Endodermal cell (in vitro differentiated cells): ENCODE measurements at places on chromosomes 3 and 15. TPM values are rescaled to one million over a fixed set of nuclear protein-coding genes. Genes with fewer than 3 reads are reported as not detected.

- no peak for DNase-seq
These were observed 419.9 kb upstream of the RARB start for GRCh38 chr3:25007974-25008658.

- no peak for DNase-seq
These were observed 48.5 kb downstream of the CMTM6 start for GRCh38 chr3:32454111-32454510.

DNA sequence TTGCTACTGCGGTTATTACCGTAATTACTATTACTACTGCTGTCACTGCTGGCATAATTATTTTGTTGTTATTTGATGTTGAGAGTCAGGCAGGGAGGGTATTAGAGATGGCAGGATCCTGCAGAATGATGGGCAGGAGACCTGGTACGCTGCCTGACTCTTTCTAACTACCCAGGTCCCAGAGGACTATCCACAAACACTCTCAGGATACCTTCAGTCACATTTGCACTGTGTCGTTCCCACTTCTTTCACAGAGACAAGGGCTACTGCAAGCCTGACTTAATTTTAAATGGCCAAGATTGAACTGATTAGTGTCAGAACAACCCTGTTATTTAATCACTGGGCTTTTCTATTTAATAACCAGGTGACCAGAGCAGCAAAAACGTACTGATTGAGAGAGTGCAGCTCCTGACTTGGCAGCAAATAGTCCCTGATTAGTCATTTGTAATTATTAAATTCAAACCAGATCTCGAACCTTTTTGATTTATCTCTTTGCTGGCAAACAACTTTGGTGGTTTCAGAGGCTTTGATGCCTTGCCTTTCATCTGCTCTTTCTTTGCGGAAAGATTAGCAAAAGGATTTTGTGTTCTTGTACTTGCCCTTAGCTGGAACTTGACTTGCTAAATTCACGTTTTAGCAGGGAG lies 88.8 kb upstream of the ARHGEF3 start:
- DNase-seq: no peak

DNA sequence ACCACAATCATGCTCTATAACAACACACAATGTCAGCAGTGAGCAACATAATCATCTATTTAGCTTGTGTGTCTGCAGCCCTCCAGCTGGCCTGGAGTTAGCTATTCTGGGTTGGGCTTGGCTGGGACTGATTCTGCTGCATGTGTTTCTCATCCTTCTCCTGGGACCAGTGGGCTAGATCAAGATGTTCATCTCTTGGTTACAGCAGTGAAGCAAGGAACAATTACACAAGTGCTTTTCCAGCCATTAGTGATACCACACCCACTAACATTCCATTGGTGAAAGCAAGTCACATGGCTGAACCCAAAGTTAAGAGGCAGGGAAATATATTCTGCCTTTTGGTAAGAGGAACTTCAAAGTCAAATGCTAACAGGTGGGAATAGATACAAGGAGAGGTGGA lies 14.6 kb downstream of the NUDT16 start:
- DNase-seq: no peak

GRCh38 chr3:124213641-124214040 lies 221.7 kb upstream of the ROPN1 start:
- no peak for DNase-seq

- no peak for DNase-seq
These were observed 2.1 kb upstream of the RHOV start for GRCh38 chr15:40875991-40876730.

DNA sequence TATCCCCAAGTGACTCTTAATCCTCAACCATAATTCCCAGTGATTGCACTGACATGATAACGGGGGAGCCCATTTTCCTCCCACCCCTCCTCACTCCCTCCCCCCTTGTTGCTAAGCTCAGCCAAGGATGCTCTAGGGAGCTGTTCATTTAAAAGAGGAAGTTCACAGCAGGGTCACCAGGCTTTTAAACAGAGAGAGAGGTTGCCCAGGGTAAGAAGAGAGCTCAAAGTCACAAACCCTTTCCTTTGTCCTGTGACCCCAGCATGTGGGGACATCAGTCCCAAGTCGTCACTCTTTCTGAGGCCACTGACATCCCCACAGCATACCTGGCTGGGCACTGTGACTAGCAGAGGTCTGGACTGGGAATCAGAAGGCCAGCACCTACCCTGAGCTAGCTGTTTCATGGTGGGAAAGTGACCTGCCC lies 144.1 kb downstream of the RORA start:
- peak; percentile 61 for DNase-seq

- peak; percentile 77 for DNase-seq
These were observed 36.7 kb upstream of the NDUFB4 start for GRCh38 chr3:120559242-120560061.

GRCh38 chr3:51353691-51354090 lies 31.4 kb upstream of the MANF start:
- DNase-seq: no peak

GRCh38 chr3:69325151-69325550 lies 60.7 kb downstream of the FRMD4B start:
- no peak for DNase-seq

DNA sequence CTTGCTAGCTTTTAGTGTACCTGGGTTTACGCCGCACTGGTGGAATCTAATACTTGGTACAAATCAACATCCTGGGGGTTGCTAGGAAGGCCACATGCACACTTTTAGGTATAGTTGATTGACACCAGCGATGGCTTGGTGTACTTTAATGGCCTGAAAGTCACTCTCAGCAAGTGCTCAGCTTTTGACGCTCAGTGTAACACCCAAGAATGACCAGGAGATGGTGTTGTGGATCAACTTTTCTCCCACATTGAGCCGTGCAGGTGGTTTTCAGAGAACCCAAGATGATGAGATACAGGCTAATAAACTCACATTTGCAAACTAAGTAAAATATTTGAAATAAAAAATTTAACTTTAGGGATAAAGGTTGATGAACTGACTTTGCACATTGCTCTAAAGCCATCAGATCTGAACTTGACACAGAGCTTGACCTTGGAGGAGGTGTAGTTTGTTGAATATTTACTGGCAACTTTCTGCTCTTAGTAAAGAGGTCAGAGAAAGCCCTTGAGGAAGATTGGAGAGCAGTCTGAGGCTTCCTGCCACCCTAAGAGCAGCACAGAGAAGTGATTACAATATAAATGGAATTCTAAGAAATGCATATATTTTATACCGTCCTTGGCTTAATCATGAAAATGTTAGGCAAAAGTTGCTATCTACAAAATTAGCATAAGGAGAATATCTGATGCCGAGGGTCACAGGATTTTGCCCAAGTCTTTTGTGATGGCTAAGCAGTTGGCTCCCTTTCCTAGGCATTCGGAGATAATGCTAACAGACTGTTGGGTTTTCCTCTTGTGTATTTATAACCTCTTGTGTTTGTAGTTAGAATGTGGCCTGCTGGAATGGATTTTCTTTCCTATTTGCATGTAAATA lies 143.4 kb upstream of the RASGRP1 start:
- DNase-seq: peak; percentile 79

DNA sequence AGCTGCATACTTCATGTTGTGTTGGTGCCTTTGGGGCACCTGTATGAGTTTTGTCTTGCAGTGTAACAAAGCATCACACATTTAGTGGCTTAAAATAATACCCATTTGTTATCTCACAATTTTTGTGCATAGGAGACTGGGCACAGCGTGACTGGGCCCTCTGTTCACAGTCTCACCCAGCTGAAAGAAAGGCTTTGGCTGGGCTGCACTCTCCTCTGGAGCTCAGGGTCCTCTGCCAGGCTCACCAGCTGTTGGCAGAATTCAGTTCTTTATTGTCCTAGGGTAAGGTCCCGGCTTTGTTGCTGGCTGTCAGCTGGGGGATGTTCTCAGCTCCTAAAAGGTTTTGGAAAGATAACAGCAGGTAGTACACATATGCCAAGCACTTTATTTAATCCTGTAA lies 263.3 kb downstream of the CLSTN2 start:
- no peak for DNase-seq

GRCh38 chr15:71485094-71485693 lies 325.2 kb upstream of the NR2E3 start:
- peak; percentile 63 for DNase-seq

DNA sequence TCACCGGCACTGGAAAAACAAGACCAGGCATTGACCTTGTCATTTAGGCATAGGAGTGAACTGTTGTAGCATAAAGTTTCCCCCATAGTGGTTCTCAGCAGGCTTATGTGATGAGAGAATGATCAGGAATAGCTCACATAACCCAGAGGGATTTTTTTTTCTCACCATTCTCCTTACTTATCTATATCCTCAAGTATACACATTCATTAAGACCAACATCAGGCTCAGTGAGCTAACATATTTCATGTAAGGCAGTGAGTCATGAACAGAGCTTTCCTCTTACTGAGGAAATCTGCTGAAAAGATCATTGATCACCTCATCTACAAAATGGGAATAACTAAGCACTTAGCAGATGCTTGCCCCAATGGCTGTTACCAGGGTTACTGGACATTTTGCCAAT lies 396.6 kb upstream of the TMCO5A start:
- DNase-seq: no peak

DNA sequence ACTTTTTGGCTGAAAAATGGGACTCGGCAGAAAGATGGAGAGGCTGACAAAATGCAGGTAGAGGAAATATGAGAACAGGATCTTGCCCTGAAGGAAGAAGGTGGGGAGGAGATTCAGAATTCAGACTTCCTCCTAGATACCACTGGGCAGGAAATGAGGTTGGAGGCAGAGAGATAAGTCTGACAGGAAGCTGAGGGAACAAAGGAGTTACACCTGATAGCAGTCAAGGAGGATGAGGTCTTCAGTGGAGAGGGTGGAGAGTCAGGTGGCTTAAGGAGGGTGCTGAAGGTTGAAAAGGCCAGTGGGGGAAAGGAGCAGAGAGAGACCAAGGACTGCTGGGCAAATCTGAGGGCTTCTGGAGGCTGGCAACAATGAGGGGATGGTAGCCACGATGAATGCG lies 56.8 kb downstream of the CCR4 start:
- DNase-seq: no peak

DNA sequence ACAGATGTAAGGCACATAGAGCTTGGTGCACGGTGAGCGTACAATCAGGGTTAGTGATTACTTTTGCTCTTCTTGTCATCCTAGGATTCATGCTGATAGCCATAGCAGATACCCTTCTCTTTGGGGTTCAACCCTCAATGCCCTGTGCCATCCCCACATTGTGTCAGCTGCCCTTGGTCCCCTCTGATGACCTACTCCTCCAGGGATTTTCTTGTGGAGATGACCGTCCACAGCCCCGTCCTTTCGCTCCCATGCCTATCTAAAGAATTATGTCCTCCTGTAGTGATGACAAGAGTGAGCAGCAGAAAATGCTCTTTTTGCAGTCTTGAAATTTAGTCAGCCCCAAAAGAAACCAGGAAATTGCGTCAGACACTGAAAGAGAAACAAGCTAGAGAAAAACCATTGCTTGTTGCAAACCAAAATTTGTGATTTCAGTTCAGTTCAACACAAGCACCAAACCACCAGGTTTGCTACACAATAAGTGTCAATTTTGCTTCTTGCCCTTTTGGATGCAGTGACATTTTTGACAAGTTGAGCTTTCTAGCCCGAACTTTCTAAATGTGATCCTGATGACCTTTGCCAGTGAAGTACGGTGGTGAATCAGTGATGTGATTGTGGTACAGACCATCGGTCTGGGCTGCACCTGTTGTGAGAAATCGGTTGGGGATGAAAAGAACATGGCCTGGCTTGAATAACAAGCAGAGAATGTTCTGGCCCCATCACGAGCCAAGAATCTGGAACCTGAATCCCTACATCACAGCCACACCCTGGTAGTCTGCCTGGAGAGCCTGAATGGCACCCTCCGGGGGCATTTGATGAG lies 41.3 kb downstream of the CMTM7 start:
- no peak for DNase-seq

- DNase-seq: no peak
These were observed 23.6 kb upstream of the ATG7 start for GRCh38 chr3:11248596-11248995.

DNA sequence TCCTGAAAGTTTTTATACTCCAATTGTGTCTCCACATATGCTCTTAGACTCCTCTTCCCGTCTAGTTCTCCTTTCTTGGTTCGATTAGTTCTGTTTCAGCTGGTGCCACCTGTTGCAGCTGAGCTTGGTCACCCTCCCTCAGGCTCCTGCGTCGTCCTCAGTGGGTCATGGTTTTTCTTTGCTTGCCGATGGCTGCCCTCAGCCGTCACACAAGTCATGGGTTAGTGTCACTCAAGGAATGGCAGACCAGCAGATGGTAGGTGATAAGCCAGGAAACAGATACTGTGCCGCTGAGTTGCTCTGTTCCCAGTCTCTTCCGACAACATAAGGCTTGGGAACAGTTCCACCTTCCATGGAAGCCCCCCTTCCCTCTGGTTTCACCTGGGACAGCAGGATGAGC lies 109.9 kb downstream of the IGF1R start:
- no peak for DNase-seq

DNA sequence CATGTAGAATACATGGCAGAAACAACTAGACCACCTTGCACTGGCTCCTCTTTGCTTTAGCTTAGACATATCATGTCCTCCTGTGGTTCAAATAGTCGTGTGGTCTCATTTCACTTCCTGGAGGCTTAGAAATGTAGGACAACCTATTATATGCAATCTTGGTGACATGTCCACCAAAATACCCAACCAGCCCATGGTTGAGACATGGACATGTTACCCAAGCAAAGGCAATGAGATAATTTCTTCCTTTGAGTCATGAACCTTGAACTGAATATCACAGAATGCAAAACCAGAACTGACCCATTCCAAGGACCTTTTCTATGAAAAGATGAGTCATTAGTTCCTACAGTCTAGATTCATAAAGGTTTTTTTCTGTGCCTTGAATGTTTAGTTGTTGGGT lies 309.0 kb upstream of the MDFIC2 start:
- no peak for DNase-seq

GRCh38 chr3:172892158-172892557 lies 141.6 kb downstream of the ECT2 start:
- DNase-seq: no peak

GRCh38 chr3:119969759-119970158 lies 124.5 kb downstream of the GSK3B start:
- DNase-seq: no peak

DNA sequence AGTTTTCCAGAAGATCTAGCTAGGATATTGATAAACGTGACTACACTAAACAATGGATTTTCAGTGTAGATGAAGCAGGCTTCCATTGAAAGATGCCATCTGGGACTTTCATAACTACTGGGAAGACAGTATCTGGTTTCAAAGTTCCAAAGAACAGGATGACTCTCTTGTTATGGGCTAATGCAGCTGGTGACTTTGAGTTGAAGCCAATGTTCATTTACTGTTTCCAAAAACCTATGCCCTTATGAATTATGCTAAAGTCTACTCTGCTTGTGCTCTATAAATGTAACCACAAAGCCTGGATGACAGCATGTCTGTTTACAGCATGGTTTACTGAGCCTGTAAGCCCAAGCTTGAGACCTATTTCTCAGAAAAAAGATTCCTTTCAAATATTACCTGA lies 245.4 kb downstream of the GBE1 start:
- no peak for DNase-seq

- DNase-seq: no peak
These were observed 79.0 kb downstream of the CHD2 start for GRCh38 chr15:92979011-92979701.

IGF2BP2 gene
- total RNA-seq: 131 and 143 TPM in 2 replicates

TMEM108 gene
- total RNA-seq: 4.8 and 5.5 TPM in 2 replicates

LYZL4 gene
- total RNA-seq: not detected in 3 replicates

CPB1 gene
- total RNA-seq: 0.96 TPM in 1 of 3 replicates, not detected in the others

EPHB1 gene
- 2.4 and 3.6 TPM in 2 replicates for total RNA-seq

CSPG4 gene
- total RNA-seq: 3.1 to 3.9 TPM (median 3.3 TPM) in 3 replicates

HACD3 gene
- total RNA-seq: 124 and 129 TPM in 2 replicates

SEMA3F gene
- total RNA-seq: 38.1 and 44.8 TPM in 2 replicates

OSBPL10 gene
- total RNA-seq: 21.7 to 30.0 TPM (median 23.8 TPM) in 3 replicates

ECE2 gene
- 0.11 TPM in 1 of 2 replicates, not detected in the other for total RNA-seq

NISCH gene
- total RNA-seq: 134 and 151 TPM in 2 replicates

OR5H6 gene
- total RNA-seq: not detected in 3 replicates

CNTN3 gene
- total RNA-seq: 0.97 and 1.1 TPM in 2 replicates

GAP43 gene
- total RNA-seq: 8.0 and 10.1 TPM in 2 replicates

SEC62 gene
- 64.4 and 74.7 TPM in 2 replicates for total RNA-seq

ESYT3 gene
- 6.8 and 7.7 TPM in 2 replicates for total RNA-seq

ALDH1A2 gene
- total RNA-seq: not detected in 2 replicates
